SJCRH30 (cell line): ENCODE measurements at places on chromosomes 16 and 17.

GRCh38 chr16:71746442-71747046, 22.0 kb upstream of the PHLPP2 start:
- DNase-seq, result peak; percentile 50

DNA sequence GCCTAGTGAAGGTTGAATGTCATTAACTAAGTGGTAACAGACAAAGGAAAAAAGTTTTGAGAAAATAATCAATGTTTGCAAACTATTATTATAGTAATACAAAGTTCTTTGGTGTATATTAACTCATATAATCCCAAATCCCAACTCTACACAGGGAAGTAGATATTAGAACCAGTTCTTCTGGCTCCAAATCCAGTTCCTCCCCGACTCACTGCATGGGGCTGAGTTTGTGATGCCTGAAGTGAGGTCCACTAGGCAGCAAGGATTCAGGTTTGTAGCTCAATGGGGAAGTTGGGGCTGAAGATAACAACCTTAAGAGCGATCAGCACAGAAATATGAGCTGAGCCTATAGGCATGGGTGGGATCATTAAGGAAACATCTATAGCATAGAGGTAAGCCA, 5.6 kb upstream of the SYNRG start:
- no peak for DNase-seq

DNA sequence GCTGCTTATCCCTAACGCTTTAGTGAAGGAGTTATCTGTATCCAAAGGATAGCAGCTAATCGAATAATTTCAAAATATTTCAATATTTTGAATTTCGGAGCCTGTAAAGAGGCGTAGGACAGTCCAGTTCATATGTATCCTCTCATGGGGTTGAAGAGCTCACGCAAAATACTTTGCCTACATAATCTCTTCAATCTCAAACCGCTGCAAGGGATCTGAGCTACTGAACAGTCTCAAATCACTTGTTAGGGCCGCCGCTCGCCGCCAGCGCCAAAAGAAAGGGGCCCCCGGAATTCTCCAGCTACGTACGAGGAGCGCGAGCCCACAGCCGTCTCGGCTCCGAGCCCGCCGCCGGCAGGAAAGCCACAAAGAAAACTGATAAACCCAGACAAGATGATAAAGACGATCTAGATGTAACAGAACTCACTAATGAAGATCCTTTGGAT, 601 bp upstream of the RFWD3 start:
- DNase-seq, result no peak

DNA sequence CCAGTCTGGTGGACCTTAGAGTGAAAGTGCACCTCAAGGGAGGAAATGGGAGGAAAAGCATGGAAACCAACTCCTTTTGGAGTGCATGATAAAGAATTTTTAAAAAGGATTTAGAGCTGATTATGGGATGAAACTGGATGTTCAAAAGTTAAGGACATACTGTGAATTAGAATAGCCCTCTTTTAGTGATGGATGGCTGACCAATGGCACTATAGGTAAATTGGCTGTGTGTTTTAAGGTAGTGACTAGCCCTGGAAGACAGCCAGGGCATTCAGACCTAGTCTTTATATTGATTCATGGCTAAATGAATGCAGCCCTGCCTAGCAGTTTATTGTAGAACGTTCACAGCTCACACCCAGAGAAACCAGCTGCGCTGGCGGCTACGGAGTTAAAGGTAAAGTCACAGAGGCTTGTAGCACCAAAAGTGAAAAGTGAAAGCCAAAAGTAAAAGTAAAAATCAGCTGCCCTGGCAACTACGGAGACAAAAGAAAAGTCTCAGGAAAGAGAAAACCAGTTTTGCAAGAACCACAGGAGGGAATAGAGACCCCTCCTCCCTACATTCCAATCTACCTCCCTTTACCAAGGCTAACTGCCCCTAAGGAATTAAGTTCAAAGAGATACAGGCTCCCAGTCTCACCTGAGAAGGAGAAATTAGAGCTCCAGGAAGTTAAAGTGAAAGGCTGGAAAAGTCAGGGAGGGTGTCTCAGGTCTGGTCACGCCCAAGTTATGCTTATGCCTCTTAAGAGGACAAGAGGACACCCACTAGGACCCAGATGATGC, 21.8 kb downstream of the ACSM1 start:
- DNase-seq, result peak; percentile 29

- no peak for DNase-seq
These were observed 39.8 kb downstream of the USP43 start for GRCh38 chr17:9684955-9685621.

- no peak for DNase-seq
These were observed 75.9 kb upstream of the WSB1 start for GRCh38 chr17:27218041-27218440.

DNA sequence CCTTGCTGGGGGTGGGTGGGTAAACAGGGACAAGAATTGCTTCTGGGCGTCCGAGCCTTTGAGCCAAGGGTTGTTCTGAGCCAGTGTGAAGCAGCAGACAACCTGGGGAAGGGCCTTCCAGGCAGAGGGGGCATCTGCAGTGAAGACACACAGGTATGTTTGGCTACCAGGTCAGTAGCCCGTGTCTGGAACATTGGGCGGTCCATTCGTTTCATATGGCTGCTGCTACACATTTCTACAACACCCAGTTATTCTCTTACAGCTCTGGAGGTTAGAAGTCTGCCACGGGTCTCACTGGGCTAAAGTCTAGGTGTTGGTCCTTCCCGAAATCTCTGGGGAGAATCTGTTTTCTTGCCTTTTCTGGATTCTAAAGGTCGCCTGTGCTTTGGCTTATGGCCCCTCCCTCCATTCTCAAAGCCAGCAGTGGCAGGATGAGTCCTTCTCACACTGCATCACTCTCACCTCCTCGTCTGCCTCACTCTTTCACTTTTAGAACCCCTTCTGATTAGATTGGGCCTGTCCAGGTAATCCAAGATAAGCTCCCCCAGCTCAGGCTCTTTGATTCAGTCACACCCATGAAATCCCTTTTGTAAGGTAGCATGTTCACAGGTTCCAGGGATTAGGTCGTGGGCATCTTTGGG, 136.1 kb downstream of the CLEC16A start:
- DNase-seq, result no peak

GRCh38 chr17:19409509-19409908, 1.5 kb upstream of the RNF112 start:
- DNase-seq, result no peak

GRCh38 chr17:39660397-39661385, 4.5 kb upstream of the TCAP start:
- peak; percentile 93 for DNase-seq

DNA sequence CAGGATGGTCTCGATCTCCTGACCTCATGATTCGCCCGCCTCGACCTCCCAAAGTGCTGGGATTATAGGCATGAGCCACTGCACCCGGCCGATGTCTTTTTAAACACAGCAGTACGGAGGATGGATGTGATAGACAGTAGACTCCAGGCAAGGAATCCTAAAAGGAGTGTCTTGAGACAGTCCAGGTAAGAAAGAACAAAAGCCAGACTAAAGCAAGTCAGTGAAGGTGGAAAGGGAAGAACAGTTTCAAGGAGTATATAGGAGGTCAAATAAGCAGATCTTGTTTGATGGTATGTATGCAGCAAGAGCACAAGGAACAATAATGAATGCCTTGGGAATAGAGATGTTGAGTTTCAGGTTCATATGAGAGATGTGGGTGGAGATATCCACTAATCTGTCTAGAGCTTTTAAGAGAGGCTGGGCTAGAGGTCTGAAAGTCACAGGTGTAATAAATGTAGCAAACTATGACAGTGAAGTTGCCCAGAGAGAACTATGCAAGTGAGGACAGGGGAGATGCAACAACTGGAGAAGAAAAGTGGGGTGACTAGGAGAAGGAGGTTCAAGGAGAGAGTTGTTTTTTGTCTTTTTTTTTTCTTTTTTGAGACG, 4.5 kb downstream of the TUBD1 start:
- DNase-seq, result no peak

- DNase-seq, result no peak
These were observed 468.2 kb upstream of the GOT2 start for GRCh38 chr16:59202233-59202862.

DNA sequence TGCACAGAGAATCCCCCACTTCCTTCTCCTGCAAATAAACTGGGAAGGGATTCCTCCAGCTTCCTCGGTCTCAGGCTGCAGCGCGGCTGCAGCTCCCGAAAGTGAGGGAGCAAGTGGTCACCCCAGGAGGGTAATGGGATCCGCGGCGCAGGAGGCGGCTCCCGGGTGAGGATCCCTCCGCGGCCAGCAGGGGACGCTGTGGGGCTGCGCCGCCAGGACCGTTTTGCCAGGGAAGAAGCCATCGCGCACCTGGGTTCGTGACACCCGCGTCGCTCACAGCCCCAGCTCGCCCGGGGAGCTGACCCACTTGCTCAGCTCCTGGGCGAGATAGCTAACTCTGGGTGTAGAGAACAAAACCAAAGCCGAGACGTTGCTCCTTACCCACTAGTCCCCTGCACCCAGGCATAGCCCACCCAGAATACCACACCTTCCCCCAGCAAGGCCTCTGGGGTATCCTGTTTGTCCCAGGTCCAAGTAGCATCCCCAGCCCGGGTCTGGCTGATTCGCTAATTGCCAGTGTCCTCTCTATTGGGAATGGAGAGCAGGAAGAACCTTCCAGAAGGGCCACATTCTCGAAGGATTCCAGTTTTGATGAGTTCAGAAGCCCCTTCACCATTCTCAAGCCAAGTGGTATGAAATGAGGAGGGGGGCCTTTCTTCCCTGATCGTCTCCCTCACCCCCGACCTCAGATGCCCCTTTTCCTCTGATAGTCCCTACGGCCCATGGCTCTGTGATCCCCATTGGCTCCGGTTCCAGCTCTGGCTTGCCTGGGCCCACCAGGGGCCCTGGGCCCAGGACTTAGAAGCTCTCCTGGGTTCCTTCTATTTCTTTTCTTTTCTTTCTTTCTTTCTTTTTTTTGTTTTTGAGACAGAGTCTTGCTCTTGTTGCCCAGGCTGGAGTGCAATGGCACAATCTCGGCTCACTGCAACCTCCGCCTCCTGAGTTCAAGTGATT, 14.1 kb downstream of the CYGB start:
- peak; percentile 77 for DNase-seq

- DNase-seq, result no peak
These were observed 7.0 kb upstream of the GSDMA start for GRCh38 chr17:39955726-39956225.

DNA sequence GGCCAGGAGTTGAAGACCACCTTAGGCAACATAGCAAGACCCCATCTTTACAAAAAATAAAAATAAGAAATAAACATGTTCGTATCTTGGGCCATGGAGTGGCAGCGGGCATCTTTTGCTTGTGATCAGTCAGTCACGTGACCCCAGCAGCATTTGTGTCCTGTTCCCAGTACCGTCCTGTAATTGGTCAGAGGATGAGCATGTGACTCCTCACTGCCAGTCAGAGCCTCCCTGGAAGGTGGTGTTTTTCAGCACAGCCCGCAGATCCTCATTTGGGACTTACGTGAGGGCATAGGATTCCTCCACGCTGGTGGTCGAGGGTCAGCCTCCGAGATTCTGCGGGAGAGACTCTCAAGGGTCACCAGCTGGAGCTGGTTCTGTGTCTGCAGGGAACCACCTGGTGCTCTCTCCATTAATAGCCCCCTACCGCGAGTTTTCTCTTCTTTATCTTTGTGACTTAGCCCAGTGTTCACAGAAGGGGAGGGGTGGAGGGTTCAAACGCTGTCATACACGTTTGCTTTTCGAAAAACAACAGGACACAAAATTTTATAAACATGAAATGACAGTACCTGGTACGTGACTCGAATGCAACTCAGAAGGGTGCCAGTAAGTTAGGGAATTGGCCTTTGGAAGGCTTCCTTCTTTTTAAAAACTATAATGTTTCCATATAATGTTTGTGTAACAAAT, 17.2 kb downstream of the MRC2 start:
- peak; percentile 85 for DNase-seq

- no peak for DNase-seq
These were observed 27.2 kb upstream of the ZNF469 start for GRCh38 chr16:88355389-88356123.

- no peak for DNase-seq
These were observed 87.3 kb upstream of the CORO6 start for GRCh38 chr17:29709866-29710519.

- no peak for DNase-seq
These were observed 47.4 kb downstream of the RAI1 start for GRCh38 chr17:17728550-17729251.

DNA sequence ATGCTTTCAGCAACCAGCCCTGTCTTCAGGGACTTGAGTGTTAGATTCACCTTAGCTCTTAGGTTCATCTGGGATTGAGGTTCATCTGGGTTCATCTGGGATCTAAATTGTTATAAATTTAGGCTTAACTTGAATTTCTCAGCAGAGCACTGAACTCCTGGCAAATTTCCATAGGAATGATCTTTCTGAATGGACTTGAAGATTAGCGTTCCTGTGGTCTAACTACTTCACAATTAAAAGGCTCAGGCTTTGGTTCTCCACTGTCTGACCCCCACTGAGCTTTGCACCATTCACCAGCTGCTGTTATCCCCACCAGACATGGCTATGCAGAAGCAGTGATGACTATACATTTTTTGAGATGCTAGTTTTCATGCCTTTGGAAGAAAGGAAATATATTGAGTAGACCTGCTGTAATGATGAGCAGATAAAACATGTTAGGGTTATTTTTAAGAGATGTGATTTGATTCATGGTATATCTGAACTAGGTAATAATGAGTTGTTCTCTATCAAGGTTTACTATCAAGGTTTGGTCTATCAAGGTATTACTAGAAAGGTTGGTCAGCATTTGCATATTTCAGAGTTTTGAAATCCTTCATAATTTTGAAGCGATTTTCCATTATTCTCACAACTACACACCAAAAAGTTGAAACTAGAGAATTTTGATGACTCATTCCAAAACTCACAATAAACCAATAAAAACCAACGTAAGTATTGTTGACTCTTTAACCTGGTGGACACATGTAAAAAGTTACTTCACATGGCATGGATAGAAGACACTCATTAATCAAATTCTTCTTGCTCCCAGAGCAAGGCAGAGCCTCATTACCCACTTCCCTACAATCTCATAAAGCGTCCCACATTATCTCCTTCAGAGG, 71.7 kb downstream of the SNX11 start:
- DNase-seq, result peak; percentile 64

DNA sequence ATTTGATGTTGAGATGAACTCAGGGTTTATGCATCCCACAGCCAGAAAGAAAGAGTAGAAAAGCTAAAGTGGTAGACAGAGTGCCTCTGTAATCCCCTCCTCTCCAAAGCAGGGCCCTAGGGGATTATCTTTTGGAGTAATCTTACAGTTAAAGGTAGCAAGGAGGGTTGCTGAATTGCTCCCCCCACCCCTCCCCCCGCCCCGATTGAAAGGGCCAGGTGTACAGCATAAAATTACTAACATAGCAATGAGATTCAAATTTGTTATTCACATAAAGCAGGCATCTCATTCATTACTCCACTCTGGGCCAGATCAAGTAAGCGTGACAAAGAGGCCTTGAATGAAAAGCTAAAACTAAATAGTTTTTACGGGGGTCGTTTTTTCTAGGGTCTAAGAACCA, 72.7 kb downstream of the STH start:
- DNase-seq, result peak; percentile 77

DNA sequence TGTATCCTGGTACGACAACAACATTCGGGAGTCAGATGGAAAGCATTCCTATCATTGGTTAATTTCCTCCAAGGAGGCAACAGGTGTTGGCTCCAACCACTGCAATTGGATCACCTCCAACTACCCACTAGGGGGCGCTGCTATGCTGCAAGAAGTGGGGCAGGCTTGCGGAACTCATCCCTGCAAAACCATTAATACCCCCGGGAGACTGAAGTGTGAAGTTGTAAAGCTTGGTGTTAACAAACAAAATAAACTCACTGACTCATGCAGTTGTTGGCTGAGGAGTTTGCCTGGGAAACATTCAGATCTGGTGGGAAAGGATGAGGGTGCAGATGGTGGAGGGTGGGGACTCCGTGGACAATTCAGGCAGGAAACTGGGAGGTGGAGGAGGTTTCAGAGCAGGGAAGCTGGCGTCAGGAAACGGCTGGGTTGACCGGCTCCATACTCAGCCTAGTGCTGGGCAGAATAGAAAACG, 84.9 kb downstream of the HS3ST2 start:
- peak; percentile 81 for DNase-seq
